ENCODE measurements at places on chromosomes 6 and 20.

- DNase-seq, result no peak
Measured at GRCh38 chr20:47133809-47134456, 222.6 kb downstream of the ZMYND8 start.

DNA sequence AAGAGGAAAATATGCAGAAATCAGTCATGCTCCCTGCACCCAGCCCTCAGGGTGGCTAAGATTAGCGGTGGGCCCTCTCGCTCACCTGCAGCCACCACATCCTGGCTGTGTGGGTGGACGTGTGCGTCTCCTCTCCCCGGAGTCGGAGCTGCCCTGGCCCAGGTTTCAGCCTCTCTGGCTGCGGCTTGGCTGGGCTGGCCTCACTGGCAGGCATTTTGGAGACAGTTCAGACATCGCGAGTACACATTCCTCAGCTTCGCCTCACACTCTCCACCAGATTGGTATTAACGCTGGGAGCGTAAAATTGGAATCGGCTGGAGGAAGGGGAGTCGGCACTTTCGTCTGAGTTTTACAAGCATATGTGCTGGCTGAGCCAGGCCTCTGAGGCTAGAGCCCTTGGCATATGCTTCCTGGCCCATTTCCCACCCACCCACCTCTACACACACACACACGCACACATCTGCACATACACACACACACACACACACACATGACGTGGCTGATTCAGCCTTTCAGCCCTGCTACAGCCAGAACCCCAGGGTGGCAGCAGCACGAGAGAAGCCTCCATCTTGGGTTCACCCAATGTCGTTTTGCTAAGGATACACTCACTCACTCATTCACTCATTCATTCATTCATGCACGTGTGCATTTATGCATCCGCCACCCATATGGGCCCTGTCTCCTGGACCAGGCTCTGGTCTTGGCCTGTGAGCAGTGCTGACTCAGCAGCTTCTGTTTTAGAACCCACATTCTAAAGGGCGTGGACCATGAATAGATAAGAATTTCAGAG lies 42.9 kb downstream of the BCAS4 start:
- no peak for DNase-seq

DNA sequence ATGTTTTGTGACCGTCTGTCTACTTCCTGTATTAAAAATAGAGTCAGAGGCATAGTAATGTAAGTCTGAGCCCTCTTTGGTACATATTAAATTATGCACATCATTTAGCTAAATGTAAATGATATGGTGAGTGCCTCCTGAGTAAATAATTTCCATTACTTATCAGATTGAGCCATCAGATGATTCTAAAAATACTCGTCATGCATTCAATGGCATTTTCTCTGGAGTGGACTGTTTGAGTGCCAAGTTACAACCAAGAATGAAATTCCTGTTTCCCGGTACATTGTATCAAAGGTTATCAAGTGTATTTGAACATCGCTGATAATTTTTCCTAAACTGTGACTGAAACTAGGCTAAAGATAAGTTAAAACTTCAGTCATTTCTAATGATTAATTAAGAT lies 81.0 kb downstream of the AKAP7 start:
- DNase-seq, result no peak

DNA sequence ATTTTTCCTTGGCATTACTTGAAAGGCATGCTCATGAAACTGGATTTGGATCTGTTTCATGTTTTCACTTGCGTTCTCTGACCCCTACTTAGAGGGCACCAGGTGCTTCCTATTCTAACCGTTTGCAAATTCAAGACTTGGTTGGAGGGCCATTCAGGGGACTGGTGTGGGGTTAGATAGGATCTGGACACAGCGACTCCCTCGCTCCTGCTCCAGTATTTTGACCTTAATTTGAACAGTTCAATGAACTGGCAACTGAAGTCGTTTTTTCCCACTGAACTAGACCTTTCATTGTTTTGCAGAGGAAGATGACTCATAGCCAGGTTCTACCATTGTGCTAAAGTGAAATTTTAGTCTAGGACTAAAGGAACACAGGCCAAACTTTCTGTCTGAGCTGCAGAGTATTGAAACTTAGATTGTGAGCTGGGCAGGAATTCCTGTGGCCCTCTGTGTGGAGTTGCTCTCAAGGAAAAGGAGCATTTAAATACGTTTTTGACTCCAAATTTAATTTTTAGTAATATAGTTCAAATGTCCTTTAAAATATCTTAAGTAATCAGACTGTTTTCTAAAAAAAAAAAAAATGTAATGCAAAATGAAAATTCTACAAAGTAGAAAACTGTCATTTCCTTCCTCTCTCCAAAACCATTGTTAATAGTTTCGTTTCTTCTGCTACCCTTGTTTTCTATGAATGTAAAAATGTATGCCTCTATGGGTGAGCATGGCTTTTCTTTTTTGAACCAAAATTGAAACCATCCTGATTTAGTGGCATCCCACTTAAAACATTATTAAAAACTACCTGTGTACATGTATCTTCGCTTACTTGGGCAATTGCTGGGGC lies 64.8 kb downstream of the UTRN start:
- DNase-seq, result no peak

GRCh38 chr6:1592852-1593251 lies 16.9 kb upstream of the FOXC1 start:
- DNase-seq, result no peak

DNA sequence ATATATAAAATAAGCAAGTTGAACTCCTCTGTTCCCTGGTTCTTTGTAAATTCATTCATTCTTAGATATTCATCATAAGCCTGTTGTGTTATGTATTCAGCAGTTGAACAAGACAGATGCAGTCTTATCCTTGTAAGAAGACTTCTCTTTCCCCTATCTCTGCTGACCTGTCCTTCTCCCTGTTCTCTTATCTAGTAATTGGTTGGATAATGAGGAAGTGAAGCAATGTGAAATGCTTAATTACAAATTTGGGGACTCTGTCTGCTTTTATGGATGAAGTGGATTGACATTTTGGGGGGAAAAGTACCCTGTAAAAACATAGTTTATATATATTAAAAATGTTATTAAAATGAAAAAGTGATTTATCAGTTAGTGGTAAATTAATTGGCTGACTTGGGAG lies 37.0 kb downstream of the CDKAL1 start:
- DNase-seq, result no peak

GRCh38 chr6:1525364-1526038 lies 84.2 kb upstream of the FOXC1 start:
- no peak for DNase-seq

- DNase-seq, result no peak
Measured at GRCh38 chr20:35166242-35166830, 5.5 kb upstream of the PROCR start.

DNA sequence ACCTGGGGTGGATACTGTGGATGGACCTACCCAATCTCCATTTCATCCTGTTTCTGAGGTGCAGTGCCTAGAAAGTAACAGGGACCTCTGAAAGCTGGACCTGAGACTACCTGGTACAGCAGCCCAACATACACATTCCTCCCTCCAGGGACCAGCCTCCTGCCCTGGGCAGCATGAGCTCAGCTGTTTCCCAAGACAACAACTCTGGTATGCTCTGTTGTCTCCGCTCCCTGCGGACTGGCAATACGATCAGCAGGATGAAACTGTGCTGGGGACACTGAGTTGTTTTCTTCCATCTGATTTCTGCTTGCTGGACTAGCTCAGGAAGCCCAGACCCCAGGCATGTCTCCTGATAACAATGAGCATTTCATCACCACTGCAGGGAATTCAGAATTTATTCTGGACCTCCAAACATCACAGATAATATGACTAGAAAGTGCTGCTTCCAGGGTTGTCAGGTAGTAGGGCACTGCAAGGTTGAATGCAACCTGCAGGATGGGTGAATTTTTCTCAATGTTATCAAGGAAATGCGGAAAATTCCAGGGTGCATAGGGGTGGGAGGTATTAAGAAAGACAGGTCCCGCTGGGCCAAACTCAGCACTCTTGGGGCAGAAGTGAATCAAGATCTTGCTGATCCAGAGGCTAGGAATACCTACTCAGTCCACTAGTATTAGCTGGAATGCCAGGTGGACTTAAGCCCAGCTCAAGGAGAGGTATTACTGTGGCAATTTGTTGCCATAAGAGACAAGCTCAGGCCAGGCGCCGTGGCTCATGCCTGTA lies 38.9 kb upstream of the SLC4A11 start:
- no peak for DNase-seq
